ENCODE measurements at places on chromosomes 3 and 15. TPM values are rescaled to one million over a fixed set of nuclear protein-coding genes. Genes with fewer than 3 reads are reported as not detected.

TICRR gene
- 14.1 TPM for total RNA-seq

LHFPL4 gene
- 0.07 TPM for total RNA-seq

REC114 gene
- not detected for total RNA-seq

CLDN11 gene
- total RNA-seq: not detected

KCNMB2 gene
- total RNA-seq: not detected

PPARG gene
- 34.3 TPM for total RNA-seq

VGLL3 gene
- total RNA-seq: 4.4 TPM

OIP5 gene
- 13.8 TPM for total RNA-seq

CKMT1A gene
- 3.9 TPM for total RNA-seq

LINGO1 gene
- total RNA-seq: 8.1 TPM

IMP3 gene
- total RNA-seq: 125 TPM

All from A549 treated with ZK216348 at 1 μM for 4 hours (cell line).